ENCODE measurements at places on chromosomes 4 and X.

DNA sequence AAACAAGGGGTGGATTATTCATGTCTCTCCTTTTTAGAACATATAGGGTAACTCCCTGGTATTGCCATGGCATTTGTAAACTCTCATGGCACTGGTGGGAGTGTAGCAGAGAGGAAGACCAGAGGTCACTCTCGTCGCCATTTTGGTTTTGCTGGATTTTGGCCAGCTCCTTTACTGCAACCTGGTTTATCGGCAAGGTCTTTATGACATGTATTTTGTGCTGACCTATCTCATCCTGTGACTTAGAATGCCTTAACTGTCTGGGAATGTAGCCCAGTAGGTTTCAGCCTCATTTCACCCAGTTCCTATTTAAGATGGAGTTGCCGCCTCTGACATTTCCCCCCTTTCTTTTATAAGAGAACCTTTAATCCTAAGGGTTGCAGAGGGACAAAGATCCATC is 45.8 kb downstream of the MGST2 start:
- no peak for DNase-seq

- DNase-seq, result no peak
Observed at GRCh38 chrX:105882581-105883275, 60.4 kb downstream of the NRK start.

DNA sequence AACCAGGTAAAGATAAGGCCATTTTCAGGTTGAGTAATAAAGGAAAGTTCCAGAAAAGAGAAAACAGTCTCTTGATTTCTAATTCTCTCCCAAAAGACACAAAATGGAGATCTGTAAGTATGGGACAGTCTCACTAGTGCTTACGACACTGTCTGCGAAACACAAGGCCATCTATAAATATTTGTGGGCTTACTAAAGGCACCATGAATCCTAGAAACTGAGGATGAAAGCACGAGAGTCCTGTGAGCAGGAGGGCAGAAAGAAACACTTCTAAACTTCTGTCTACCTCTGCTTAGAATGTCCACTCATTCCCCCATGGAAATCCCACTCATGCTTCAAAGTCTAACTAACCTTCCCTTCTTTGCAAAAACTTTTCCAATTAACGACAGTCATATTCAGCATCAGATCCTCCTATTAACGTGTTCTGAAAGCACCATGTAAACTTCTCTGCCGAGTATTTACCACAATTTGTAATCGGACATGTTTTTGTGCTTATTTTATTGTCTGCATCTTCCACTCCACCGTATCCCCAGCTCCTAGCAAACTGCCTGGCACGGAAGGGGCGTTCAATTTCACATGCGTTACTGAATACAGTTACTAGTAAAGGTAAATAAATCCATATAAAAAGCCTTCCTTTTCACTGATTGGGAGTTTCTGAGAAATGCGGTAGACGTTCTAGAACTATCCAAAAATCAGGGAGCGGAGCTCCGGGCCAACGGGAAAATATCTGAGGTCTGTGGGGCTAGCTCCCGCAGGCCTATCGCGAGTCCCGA is 665 bp downstream of the PSMD10 start:
- no peak for DNase-seq

DNA sequence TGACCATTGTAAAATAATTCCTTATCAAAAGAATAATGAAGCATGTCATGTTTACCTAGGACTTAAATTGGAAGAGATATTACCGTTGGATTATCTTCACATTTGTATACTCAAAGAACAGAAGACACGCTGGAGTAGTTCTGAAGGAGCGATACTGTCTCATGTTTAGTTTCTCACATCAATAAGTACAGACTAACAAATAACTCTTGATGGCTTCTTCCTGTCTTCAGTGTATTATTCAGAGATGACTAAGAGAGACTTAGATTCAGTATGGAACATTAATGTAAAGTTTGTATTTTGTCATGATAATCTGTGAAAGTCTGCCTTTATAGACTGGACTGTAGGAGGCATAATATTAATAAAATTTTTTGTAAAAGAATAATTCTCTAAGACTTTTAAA is 72.7 kb downstream of the SPRY1 start:
- DNase-seq, result no peak

DNA sequence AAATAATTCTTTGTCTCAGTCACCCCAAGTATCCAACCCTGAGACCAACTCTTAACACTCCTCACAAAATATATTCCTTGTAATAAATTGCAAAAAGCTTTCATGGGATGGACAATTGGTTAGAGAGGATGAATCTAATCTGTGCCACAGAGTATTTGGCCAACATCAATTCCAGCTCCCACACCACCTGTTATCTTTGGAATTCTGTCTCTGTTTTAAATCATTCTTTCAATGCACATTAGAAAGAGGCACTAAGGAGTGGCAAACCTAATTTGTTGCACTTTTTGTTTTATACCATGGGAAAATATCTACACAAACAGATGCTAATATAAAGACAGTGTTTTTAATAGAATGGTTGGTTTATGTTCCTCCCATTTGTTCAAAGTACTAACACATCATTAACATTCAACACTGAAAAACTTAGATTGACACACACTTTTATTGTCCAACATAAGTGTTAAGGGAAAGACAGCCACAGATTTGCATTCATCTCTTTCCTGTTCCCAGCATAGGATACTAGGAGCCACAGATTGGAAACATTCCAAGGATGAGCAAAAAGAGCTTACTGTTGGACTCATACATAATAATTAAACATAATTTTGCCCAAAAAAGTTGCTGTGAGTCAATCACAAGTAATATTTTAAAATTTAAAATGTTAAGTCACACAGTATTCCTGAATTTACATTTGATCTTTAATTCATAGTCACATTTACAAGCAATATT is 116.4 kb downstream of the PPA2 start:
- DNase-seq, result no peak

DNA sequence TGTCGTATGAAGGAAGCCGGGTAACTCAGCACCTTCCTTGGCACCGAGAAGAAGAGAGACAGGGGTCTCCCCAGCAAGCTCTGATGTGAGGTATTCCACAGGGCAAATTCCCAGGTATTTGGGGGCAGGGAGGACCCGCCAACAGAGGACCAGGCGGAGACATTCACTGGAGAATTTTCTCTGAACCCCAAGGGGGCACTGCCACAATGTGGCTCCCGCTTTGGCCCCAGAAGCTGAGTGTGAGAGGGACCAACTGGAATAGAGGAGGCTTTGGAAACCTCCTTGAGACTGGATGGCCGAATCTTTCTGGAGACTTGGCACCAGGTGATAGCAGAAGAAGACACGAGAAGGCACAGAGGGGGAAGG is 735 bp upstream of the GABRE start:
- DNase-seq, result no peak

- no peak for DNase-seq
Observed at GRCh38 chrX:34805951-34806350, 136.6 kb upstream of the FAM47B start.

DNA sequence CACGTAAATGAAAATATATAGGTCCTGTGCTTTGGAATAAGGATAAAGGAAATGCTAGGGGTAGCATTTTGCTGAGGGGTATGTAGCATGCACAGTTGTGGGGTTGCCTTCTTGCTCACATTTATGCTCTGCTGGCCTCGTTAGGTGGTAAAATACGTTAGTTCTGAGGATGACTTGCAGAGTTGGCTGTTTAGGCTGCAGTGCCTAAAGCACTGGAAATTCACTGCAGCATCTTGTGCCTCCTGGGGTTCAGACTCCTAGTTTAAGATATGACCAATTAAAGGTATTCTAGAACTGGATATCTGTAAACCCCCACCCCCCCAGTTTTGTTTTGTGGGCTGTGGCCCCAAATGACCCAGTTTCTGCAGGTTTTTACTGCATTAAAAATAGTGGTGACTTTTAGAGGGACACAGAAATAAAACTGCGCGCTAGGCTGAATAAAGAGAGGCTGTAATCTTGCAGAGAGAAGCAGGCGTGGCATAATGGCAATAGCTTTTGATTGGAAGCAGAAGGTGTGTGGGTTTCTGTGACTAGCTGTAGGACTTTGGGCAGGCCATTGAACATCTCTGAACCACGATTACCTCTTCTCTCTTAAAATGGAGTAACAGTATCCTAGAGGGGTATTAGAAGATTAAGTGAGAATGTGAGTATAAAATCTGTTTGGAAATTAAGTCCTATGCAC is 79.3 kb downstream of the REPS2 start:
- DNase-seq, result no peak

All from stimulated activated CD8-positive, alpha-beta memory T cell treated with anti-CD3 and anti-CD28 coated beads, Interleukin-2, amount 100 ng/mL, for 1 hour (primary cell).